ENCODE measurements at places on chromosomes 1 and 21.

DNA sequence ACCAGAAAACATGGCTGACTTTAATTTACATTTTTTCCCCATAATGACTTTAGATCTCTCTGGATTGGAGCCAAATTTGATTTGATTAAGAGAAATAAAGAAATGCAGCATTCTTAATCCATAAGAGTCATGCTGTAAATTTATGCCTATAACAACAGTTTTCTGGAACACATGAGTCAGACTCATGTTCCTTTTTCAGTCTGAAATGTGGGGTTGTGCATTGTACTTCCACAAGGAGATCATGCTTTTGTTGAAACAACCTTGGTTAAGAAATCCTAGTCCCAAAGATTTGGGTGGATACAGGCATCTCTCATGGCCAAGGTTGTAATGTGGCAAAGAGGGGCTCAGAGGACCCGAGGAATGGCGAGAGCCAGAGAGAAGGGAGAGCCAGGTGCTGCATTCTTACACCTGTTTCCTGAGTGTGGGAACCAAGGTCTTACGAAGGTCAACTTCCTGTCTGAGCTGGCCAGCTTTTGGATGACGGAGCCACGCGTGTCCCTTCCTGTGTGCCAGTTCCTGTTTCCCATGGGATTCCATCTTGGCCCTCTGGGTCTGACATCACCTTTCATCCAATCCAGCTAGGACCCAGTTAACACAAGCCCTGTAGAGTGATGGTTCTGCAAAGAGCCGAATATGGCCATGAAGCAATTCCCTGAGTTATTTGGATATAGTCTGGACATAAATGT is 23.1 kb downstream of the CLDN14 start:
- DNase-seq = no peak

DNA sequence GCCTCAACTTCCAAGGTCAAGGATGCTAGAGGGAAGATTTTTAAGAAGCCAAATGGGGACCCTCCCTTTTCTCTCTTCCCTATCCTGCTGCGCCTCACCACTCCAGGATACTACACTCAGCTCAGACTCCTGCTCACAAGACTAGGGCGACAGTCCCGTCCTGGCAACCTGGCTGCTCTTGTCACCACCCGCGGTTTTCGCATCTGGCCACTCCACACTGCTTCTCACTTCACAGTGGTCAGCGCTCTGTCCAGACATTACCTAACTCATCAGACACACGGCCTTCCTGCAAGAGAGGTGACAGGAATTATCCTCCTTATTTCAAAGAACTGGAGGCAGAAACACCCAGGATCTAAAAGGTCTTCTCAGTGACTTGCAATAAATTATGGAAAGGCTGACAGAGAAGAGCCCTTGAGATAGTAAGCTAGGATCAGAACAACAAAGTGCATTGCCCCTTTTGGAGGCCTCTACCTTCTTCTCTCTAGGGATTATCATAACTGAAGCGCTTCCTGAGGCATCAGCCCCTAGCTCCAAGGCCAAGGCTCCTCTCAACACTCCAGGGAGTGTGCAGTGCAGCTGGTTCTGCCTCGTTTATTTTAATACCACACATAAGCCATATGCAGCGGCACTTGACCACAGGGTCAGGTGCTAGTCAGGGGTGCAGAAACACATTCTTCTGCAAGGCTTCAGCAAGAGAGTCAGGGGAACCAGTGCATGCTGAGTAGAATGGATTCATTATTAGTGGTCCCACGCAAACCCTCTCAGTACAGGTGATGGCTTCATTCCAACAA is 41.9 kb downstream of the ASTN1 start:
- no peak for DNase-seq

GRCh38 chr1:239979456-239979855 is 112.2 kb upstream of the FMN2 start:
- no peak for DNase-seq

DNA sequence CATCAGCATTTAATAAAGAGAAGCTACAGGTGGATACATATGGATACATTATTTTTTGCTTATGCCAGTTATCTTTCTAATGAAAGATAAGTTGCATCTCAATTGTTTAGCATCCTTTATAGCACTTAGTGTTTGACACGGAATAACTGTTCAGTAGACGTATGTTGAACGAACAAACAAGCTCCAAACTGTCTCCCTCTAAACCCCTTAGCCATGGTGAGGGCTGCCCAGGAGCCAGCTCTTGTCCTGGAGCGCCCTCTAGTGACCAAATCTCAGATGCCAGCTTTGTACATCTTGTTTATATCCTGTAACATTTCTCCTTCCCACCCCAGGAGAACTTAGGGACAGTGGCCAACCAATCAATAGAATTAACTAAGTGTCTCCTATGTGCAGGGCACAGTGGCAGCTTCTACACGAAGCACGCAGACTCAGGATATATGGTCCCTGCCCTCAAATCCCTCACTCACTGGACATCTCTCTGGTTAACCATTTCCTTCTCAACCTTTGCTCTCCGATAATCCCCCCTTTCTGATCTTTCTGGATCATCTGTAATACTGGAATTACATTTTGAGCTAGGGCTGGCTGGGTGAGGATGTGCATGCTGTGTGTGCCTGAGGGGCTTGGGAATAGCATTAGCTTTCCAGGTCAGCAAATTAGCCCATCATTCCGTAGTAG is 22.9 kb downstream of the KCNA10 start:
- DNase-seq = peak; percentile 61

- DNase-seq = no peak
Observed at GRCh38 chr1:216168546-216168945, 254.7 kb downstream of the USH2A start.

DNA sequence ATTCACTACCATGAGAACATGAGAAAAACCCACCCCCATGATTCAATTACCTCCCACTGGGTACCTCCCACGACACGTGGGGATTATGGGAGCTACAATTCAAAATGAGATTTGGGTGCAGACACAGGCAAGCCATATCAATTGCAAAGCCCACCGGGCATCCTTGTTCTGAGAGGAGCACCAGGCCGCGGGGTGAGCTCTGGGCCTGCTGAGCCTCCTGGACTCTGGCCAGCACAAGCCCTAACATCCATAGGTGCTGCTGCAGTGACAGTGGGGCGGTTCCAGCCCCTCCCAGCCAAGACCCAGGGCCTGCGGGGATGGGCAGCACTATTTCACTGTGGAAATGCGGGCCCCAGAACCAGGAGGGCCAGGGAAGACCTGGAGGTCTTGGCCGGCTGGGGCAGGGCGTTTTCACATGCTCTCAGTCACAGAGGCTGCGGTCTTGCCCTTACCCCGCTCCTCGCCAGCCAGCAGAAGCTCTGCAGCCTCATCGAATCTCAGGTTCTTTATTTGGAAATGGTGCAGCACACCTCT is 103.8 kb downstream of the PCBP3 start:
- DNase-seq = no peak

GRCh38 chr1:155003227-155003765 is 694 bp downstream of the ZBTB7B start:
- no peak for DNase-seq

DNA sequence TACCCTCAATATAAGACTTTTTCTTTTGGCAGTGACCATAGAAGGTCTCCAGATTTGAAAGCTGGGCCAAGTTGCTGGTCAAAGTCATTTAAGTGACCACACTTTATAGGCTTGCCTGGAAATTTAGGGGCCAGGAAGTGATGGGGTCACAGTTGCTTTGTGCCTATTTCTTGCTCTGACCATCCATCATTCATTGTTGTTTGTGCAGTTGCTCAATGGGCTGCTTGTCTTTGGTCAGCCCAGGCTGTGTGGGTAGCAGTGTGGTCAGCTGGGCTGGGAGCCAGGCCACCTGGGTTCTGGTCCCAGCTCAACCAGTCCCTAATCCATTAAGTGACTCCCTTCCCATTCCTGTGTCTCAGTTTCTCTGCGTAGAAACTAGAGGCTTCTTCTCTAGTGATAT is 2.1 kb upstream of the OTUD7B start:
- DNase-seq = no peak

- no peak for DNase-seq
Observed at GRCh38 chr1:184691719-184692324, 62.8 kb downstream of the EDEM3 start.

DNA sequence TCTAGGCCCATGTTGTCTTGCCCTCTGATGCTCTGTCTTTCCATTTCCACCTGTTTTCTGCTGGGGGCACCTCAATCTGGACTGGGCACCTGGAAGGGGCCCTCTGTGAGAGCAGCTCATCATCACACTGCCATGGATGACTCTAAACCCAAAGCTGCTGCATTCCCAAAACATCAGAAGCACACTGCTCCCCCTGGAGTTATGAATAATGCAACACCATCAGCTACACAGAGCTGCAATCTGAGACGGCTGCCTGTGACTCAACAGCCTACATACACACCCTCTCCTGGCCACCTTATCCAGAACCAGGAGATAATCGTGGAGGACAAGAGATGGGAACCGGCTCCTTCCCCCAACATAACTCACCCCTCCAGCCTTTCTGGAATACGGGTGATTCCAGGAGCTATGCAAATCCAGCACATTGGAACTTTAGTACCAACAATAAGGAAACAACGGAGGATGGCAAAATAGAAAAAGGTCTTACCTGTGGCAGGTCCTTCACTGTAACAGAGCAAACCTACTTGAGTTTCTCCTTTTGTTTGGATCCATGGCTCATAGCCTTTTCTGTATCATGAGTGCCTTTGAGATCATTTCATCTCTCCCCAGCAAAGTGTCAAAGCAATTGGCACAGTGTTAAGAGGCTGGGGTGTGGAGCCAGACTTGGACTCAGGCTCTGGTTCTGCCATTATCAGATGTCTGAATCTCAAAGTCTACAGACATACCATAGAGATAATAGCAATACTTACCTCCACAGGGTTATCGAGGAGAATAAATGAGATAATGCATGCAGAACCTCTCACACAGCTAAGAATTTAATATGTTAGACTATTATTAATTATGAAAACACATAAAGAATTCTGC is 29.3 kb downstream of the AK2 start:
- DNase-seq = peak; percentile 37

- DNase-seq = no peak
Observed at GRCh38 chr1:200912737-200913407, 18.2 kb downstream of the INAVA start.

DNA sequence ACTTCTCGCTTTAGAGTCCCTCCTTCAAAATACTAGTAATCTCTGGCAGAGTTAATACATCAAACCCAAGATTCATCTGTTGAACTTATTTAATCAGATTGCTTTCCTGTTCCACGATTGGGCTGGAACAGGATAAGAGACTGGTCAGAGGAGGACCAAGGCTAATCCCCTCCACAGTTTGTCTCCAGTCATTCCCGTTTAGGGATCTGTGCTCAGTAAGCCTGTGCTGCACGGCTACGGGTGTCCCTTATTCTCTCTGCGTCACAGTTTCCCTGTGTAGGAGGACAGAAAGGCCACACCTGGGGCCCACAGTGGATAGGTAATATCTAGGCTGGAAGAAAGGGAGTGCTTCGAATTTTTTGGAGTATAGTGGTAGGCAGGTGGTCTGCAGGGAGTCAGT is 16.5 kb upstream of the NUAK2 start:
- no peak for DNase-seq

- no peak for DNase-seq
Observed at GRCh38 chr1:189619682-189620332, 857.9 kb downstream of the BRINP3 start.

GRCh38 chr1:218366322-218367052 is 21.4 kb downstream of the TGFB2 start:
- no peak for DNase-seq

DNA sequence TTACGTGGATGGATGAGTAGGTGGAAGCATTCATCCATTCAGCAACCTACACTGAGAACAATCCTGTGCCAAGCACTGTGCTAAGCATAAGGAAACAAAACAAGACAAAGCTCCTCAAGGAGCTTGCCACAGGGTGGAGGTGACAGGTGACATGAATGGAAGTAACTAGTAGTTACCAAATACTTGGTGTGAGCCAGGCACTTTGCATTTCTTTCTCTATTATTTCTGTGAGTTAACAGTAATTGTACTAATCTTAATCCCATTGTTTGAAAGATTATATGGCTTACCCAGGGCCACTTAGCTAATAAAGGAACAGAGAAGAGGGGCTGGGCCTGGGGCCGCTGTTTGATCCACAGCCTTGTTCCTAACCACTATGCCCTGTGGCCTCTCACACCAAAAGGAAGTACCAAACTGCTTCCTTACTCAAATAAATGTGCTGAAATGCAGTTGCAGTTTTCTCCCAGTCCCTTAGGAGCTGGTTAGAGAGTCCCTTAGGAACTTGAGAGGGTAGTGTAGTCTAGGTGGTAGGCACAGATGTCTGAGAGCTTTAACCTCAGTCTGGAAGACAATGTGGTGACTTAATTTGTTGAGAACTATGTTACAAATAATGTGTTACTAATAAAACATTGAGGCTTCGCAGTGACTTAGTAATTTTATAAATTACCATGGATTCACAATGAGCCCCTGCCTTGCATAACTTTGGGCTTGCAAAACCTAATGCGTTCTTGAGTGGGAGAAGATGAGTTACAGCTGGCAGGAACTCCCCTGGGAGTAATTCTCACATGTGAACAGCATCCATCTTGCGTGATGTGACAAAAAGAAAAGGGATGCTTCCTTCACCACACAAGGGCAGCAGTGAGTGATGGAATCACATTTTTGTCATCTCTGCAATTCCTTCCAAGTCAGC is 69.8 kb downstream of the MPZL1 start:
- DNase-seq = no peak

GRCh38 chr1:55472784-55473183 is 257.6 kb upstream of the USP24 start:
- no peak for DNase-seq

DNA sequence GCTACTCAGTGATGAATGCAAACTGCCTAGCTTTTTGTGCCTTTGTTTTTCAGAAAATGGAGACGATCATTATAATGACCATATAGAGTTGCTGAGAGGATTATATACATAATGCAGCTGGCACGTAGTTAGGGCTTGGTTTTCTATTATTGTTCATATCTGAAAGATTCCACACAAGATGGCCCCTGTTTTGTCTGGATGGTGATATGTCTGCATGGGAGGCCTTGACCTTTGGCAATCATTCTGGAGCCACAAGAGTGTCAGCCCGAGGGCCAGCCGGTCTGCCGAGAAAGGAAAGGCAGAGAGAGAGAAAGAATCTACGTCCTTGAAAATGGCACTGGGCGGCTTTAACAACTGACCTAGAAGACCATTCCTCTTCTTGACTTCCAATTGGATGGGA is 5.7 kb upstream of the SH2D1B start:
- no peak for DNase-seq

GRCh38 chr1:160705742-160706141 is 5.9 kb downstream of the CD48 start:
- DNase-seq = no peak

DNA sequence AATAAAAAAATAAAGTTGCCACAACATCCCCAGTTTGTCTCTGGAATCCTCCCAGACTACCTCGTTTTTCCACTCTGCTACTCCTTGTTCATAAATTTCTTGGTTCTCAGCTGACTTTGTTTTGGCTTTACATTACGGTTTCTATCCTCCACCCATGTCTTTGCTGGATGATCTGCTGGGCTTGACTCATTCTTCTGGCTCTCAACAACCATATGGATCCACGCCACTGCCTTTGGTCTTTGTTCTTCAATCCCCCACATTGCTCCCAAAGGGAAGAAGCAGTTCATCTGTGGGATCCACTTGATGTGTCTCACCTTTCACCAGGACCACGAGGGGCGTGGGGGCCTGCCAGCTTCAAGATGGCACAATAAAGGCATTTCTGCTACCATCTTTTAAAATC is 67.1 kb upstream of the NBL1 start:
- no peak for DNase-seq

GRCh38 chr1:40532844-40533424 is 1.5 kb downstream of the ZNF684 start:
- no peak for DNase-seq
